T-helper 17 cell (primary cell): ENCODE measurements at places on chromosomes 2 and 18.
A peak's percentile ranks its signal among the peaks of the same experiment; 100 is the strongest.

GRCh38 chr18:63363951-63364350, 3.1 kb downstream of the KDSR start:
- peak; percentile 45 for DNase-seq

DNA sequence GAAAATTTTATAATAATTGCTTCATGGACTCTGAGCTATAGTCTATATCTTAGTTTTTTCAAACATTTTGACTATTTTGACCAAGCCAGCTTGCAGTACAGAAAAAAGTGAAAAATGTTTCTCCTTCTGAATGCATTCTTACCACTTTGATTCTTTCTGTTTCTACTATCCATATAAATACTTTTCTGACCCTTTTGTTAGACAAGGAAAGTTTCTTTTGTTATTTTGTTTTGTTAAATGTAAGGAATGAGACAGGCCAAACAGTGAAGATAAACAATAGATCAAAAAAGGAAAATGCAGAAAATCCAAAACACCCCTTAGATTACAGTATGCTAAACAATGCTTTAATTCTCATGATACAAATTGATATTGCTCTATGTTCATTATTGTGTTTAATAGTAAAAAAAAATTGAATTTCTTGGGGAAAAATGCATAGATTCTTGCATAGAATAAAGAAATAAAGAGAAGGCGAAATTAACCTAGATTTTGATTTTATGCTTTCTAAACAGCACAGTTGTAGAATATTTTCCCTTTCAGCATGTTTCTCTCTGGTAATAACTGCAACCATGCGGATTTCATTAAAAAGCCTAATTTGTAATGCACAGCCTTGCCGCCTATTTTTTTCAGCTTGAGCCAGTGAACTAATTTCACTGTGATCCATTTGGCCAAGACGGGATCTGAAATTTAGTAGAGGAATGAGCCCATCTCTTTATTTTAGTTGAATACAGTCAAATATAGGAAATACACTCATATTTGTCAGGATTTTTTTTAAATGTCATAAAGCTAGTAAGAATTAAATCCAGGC, 976 bp downstream of the TNFAIP6 start:
- no peak for DNase-seq

GRCh38 chr2:173002751-173003541, 72.7 kb upstream of the MAP3K20 start:
- DNase-seq = no peak

DNA sequence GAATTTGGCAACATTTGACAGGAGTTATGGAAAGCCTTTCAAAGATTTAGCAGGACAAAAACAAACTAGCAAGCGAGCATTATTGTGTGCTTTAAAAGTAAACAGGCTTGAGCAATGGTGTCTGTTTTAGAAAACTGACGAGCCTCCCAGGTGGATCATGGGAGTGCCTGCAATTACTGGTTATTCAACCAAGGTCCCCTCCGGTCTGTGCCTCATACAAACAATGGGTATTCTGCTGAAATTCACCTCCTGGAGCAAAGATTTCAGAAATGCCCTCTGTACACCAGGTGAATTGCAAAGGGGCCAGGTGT, 22.4 kb downstream of the RTP5 start:
- DNase-seq = no peak

- DNase-seq = no peak
These were observed 645 bp downstream of the MIB1 start for GRCh38 chr18:21741312-21741561.

GRCh38 chr2:48045613-48046012, 139.3 kb upstream of the FBXO11 start:
- DNase-seq = no peak

GRCh38 chr18:21843341-21843740, 102.7 kb downstream of the MIB1 start:
- no peak for DNase-seq

DNA sequence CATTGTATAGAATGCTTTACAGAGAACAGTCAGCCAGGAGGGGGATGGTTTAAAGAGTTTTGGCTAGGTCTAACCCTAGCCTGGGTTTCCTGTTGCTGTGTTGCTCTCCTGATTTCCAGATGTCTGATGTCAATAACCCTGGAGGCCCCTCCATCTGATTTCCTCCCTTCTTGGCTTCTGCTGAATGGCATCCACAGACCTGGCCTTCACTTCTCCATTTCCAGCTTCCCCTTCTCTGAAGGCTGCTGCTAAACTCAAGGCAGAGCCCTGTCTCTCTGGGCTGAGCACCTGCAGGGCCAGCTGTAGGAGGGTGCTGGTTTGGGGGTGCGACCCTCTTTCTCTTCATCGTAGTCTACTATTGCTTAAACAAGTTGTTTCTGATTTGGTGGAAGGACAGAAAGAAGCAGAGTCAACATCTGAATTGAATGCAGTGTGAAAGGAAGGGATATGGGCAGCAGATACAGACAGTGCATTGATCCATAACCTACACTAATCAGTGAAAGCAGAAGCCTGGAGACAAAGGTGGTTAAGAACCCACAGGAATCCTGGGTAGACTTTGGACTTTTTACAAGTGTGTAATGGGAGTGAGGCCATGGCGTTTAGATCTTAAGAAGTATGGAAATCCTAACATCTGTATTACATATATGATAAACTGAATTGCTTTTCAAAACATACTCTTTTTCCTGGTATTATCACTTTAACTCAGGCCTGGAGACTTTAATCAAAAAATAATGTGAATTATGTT, 153.6 kb downstream of the HRH4 start:
- DNase-seq = no peak

DNA sequence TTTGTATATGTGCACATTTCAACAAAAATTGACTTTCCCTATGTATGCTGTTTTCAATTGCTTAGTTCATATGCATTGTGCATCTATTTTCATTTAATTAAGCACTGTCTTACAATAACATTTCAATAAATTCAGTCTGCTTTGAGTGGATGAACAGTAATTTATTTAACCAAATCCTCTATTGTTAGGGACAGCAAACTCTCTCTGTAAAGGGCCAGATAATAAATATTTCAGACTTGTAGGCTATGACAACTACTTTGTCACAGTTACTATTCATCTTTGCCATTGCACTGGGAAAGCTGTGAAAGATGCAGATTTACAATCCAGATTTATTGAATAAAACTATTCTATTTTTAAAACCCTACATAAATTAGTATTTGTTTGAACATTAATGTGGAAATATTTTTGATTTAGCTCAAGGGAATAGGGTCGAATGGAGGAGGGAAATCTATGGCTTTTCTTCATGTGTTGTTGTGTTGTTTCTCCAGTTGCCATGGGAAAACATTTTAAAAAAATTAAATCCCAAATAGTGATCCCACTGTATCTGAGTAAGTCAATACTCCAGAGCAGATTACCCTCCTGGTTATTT, 14.2 kb upstream of the RAB27B start:
- DNase-seq = no peak

GRCh38 chr2:55420439-55420725, 726 bp upstream of the CCDC88A start:
- no peak for DNase-seq

DNA sequence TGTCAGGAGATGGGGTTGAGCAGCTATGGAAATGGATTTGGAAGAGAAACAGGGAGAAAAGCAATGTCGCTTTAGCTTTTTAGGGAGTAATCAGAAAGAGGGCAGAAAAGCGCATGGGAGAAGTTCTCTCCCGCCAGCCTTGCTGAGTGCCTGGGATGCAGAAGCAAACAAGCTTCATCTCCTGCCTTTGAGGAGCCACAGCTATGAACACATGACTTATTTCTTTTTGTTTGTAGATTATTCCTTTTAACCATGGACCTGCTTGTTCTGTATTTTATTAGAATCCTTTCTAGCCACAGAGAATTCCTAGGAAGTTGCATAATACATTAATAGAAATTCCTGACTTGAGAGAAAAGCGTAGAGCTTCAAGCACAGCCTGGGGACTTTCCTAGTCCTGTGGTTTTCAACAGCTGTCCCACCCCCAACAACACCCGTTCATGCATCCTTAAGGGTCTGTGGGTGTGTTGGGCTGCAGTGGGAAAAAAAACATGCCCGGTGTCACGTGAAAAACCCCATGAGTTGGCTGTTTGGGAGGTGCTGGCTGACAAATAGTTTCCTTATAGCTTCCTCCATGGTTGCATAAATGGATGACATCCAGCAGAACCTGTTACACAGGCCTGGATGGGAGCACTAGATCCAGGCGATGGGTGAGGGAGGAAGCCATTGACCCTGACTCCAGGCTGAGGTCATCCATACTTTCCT, 14.9 kb downstream of the SLC9A4 start:
- DNase-seq = no peak

- no peak for DNase-seq
These were observed 130.4 kb upstream of the CYP26B1 start for GRCh38 chr2:72278046-72278445.

GRCh38 chr18:5746844-5747243, 148.5 kb downstream of the TMEM200C start:
- no peak for DNase-seq

DNA sequence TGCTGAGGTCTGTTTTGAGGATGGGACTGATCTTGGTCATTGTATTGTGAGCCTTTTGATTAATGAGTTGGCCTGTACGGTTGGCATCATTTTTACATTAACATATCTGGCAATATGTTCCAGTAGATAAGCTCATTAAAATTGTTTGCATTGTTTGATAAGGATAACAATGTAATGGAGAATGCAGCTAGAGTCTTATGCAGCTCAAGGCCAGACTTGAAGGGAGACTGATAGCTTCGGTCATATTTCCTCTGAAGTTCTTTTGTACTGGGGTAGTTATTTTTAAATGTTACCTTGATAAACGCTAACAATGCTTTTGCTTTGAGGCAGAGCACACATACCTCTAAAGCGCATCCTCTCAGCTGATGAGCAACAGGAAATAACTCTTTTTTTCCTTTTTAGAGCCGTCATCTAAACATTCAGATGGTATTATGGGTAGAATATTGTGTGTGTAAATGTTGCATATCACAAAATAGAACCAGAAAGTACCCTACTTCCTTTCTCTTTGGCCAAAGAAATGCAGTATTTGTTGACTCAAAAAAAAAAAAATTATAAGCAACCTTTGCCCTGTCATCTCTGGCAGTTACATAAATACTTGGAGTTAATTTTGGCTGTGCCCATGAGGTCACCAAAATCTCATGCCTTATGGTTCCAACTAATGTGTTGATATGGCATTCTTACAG, 1.3 kb downstream of the MAPRE2 start:
- DNase-seq = no peak

DNA sequence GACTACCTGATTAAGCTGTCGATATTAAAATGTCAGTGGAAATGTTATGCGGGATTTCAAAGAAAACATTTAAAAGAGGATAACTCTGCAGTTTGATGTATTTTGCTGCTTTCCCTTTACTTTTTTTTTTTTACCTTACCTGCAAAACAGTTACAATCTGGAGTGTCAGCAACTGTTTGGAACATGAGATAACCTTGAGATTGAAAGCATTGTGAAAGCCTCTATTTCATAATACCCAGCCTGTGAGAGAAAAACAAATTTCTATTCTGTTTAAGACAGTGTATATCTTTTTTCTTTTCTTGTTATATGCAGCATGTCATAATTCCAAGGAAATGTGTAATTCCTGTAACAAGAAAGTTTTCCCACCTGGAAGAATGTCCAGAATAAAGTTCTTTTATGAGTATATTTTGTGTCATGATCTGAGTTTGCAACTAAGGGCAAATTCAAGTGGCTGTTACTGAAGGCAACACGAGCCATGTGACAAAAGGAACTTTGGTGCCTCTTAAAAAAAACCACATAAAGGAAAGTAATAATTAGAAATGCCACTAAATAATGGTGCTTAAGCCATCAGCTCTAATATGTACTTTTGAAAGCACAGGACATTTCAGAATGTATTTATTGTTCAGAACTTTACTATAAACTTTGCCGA, 297.0 kb upstream of the DSEL start:
- DNase-seq = no peak

GRCh38 chr2:100639588-100640390, 77.0 kb downstream of the PDCL3 start:
- no peak for DNase-seq

DNA sequence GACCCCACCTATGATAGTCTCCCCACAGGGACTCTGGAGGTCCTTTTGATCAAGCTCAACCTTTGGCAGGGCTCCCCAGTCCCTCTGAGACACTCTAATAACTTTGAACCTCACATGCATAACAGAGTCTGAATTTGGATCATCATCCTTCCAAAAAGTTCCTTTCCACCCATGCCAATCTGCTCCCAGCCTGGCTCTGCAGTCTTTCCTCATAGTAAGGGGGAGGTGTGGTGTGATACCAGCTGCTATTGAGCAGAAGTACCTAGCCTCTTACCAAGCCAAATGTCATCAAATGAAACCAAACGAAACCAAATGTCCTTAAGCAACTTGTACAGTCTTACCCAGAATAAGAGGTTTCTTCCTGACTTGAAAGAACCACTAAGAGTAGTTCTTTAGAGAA, 36.5 kb downstream of the DTNA start:
- DNase-seq = no peak

- DNase-seq = no peak
These were observed 212.4 kb downstream of the SEPTIN10 start for GRCh38 chr2:109401370-109401769.

GRCh38 chr2:34828481-34828880, 1229.4 kb upstream of the FAM98A start:
- no peak for DNase-seq

- DNase-seq = no peak
These were observed 83.6 kb upstream of the NPAS2 start for GRCh38 chr2:100736121-100736915.

DNA sequence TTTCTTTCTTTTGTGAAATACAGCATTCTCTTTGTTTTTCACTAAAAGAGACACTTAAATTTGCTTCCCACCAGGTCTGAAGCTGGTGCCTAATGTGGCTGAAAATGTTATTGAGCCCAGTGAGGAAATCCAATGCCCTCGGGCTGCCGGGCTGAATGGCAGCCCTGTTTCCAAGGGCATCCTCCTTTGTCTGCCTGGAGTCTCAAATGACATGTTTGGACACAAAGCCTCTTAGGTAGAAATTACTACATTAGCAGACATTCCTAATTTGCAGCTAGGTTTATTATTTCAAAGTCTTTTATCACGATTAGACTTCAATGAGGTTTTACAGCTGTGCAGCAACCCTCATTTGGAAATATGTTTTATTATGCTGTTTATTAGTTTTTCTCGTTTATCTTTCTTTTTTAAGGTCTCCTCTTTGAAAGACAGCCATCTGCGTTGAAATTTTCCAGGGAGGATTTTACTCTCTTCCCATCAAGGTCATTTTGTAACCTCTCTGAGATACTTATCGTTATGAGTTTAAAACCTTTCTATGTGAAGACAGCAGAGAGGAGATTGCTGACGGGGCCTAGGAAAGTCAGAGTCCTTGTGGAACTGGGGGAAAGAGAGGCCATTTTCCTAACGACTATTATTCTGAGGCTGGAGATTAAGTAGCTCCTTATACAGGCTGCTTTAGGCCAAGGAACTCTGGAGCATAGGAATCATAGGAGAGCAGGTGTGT, 59.0 kb upstream of the ZNF532 start:
- DNase-seq = no peak

- no peak for DNase-seq
These were observed 7.2 kb upstream of the SIX3 start for GRCh38 chr2:44934038-44934982.
